ENCODE measurements at places on chromosomes 11 and 22.
A peak's percentile ranks its signal among the peaks of the same experiment; 100 is the strongest.

DNA sequence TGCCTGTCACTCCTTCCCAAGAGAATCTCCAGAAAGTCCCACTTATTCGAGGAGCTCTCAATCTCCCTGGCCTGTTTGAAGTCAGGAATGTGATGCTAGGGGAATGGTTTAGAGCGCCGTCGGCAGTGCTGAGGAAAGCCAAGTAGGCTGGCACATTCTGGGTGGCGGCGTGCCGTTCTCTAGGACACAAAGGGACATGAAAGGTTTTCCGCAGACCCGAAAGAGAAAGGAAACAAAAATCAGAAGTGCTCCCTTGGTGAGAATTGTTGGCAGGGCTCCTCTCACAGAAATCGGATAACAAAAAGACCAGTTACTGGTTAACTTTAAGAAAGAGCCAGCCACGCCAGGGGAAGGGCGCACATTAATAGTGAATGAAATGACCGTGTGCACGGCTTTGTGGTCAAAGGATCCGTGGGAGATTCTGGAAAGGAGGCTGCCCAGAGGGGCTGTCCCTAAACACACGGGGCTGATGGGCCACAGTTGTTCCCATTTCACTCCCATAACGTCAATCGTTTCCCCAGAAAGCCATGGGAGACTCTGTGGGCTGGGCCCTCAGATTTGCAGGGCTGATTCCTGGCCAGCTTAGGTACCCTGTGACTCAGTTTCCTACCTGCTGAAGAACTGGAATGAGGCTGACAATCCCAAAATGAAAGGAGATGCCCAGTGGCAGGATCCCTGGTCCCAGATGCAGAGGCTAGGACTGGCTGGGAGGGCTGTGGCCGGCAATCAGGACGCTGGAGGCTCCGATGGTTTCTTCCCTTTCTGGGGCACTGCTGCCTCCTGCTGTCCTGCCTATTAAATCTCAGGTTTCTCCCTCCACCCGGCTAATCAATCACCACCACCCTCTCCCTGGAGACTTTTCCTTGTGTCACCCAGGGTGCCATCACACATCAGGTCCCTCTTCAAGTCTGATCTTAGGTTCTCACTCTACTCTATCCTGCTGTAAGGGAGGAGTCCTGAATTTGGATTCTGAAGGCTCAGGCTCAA lies 82.3 kb downstream of the RCN1 start:
- DNase-seq = no peak

DNA sequence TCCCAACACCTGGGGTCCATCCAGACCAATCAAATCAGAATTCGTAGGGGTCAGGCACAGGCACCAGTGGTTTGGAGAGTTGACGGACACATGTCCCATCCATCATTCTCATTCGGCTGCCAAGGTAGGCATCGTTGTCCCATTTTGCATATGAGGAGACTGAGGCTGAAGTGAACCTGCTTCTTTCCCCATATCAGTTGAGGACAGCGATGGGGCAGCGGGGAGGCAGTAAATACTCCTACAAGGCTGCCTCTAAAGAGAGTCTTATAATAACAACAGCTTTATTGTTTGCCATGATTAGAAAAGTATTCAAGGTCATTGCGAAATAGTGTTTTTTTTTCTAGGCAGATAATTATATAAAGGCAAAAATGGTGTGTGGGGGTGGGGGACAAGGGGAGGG lies 1.6 kb upstream of the BEST1 start:
- no peak for DNase-seq

DNA sequence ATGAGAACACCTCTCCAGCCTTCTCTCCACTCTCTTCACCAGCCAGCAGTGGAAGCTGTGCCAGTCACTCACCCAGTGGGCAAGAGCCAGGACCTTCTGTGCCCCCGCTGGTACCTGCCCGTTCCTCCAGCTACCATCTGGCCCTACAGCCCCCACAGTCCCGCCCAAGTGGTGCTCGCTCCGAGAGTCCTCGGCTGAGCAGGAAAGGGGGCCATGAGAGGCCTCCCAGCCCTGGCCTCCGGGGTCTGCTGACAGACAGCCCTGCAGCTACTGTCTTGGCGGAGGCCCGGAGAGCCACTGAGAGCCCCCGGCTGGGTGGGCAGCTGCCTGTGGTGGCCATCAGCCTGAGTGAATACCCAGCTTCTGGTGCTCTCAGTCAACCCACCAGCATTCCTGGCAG lies 20.2 kb downstream of the PHLDB1 start:
- no peak for DNase-seq

- no peak for DNase-seq
Measured at GRCh38 chr22:32407312-32407711, 4.7 kb downstream of the RTCB start.

DNA sequence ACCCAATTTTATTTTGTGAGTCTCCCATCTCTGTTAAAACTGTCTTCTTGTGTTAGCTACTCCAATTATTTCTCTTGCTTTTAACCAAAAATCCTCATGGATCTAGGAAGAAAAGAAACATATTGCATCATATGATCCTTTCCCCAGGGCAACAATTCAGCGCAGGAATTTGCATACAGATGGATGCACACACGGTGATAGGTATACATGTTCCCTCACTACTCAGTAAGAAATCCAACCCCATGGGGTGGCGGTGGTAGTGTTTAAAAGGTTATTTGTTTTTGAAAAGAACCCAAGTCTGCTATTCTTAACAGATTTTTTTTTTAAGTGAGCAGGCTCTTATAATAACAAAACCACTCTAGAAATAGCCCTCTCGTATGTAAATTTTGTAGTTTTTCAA lies 4.2 kb upstream of the SYN3 start:
- no peak for DNase-seq

- DNase-seq = no peak
Measured at GRCh38 chr11:27635567-27636037, 64.7 kb downstream of the BDNF start.

DNA sequence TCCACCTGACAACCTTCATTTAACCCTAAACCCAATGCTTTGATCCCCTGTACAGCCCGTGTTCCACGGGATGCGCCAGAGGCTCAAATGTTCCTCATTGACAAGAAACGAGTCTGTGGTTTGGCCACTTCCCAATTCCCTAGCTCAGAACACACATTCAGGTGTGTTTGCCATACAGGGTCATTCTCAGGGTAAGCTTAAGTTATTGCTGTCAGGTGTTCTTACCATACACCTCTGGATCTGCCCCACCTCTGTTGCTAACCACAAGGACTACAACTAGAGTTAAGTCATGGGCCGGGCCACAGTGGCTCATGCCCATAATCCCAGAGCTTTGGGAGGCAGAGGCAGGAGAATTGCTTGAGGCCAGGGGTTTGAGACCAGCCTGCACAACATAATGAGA lies 45.6 kb upstream of the POLD3 start:
- no peak for DNase-seq

GRCh38 chr11:66131937-66132632 lies 62.0 kb downstream of the PACS1 start:
- no peak for DNase-seq

GRCh38 chr11:65720211-65720934 lies at the start of gene RNASEH2C:
Gene RNASEH2C, minus strand, starts transcription at chr11:65720798. Its CDS starts 40 bp downstream, at chr11:65720758.
- DNase-seq = peak; percentile 46

DNA sequence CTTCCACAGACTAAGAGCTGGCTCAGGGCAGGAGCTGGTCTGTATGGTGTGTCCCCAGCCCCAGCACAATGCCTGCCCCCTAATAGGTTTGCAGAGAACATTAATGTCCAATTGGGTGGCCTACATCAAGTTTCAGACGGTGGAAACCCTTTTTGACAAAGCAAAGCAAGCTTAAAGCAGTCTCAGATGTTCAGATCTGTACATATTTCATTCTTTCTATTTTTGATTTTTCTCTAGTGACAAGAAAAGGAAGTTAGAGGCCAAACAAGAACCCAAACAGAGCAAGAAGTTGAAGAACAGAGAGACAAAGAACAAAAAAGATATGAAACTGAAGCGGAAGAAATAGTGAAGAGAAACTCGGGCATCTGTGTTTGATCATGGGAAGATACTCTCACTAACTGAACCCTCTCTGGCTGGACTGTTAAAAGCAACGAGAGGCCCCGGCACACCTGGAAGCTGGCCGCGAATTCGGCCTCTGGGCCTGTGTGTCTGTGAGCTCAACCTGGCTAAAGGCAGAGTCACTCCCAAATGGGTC lies 40.5 kb downstream of the NAT10 start:
- no peak for DNase-seq

DNA sequence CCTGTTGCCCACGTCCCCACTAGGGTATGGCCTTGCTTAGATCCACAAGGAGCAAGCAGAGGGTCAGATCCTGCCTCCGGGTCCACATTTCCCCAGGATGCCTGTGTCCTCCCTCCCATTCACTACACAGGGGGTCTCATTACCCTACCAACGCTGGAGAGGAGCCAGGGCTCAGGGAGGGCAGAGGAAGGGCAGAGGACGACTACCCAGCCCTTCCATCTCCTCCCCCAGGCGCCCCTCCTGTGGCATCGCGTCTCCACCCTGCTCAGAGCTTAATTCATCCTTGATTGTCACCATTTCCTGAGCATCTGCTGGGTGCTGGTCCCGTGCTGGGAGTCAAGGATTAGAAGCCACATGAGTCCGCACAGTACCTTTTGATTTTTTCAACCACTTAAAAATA lies 5.0 kb downstream of the NFAM1 start:
- no peak for DNase-seq

GRCh38 chr11:93831343-93832127 lies 18.9 kb downstream of the VSTM5 start:
- DNase-seq = no peak

DNA sequence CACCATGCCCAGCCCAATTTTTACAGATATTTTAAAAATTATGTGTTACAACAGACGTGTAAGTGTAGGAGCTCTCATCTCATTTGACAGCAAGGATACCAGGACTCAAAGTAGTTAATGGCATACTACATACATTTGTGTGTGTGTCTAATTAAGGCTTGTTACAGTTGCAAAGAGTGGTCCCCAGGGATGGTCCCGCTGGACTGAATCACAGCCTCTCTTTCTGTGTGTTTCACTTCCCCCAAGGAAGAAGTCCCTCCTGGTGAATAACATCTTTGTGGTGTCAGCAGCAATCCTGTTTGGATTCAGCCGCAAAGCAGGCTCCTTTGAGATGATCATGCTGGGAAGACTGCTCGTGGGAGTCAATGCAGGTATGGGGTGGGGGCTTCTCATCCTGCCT lies 17.2 kb downstream of the SLC2A11 start:
- DNase-seq = no peak

DNA sequence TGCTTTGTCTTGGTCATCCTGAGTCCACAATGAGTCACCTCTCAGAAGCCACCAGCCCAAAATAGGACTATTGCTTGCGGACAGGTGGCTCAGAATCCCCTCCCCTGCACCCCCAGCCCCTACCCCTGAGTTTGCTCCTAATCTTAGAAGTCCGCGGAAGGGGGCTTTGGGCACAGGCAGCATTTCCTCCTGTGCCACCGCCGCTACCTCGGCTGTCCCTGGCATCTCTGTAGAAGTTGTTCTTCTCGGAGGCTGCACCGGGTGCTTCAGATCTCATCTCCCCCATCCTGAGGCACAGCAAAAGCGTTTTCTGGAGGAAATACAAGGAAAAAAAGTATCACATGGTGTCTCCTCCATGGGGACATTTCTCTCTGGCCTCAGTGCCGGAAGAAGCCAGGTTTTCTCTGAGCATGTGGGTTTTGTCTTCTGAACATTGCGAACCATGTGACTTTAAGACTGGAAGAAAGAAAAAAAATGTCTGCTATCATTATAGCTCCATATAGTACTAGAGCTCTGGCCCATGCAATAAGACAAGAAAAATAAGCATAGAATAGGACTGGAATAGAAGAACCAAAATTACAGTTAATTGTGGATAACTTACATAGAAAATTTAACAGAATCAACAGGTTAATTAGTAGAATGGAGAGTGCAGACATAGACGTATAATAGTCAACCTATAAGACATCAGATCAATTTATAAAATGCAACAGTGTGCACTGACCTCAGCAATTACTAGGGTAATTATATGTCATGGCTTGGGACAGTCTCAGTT lies 63.2 kb downstream of the SHISAL1 start:
- DNase-seq = no peak

GRCh38 chr11:79100093-79100910 lies 340.5 kb downstream of the TENM4 start:
- no peak for DNase-seq
